CD4-positive, alpha-beta memory T cell (primary cell): ENCODE measurements at places on chromosomes 1 and 21. TPM values are rescaled to one million over a fixed set of nuclear protein-coding genes. Genes with fewer than 3 reads are reported as not detected.

The SHISA4 gene
- 0.58 TPM for total RNA-seq

- DNase-seq, result no peak
Observed at GRCh38 chr1:208157769-208158168, 86.4 kb downstream of the PLXNA2 start.

The MCOLN3 gene
- total RNA-seq, result 1.3 TPM

DNA sequence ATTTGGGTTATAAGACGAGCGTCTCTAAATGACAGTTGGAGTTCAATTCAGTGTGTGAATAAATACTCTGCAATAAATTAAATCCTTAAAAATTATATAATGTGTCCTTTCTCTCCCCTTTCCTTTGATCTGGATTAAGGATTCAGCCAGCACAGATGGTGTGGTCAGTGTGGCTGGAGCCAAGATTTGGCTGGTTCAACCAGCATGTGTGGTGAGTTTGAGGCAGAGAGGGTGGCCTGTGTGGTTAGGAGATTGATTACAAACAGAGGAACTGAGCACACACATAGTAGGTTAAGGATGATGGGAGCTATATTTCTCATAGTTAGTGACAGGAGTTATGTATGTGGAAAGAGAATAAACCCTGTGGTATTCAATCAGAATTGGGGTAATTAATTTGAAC is 14.2 kb upstream of the AMIGO1 start:
- DNase-seq, result no peak

DNA sequence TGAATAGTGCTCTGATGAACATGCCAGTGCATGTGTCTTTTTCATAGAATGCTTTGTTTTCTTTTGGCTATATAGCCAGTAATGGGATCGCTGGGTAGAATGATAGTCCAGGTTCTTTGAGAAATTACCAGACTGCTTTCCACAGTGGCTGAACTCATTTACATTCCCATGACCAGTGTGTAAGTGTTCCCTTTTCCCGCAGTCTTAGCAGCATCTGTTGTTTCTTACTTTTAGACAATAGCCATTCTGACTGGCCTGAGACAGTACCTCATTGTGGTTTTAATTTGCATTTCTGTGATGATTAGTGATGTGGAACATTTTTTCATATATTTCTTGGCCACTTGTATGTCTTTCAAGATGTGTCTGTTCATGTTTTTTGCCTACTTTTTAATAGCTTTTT is 784.5 kb downstream of the USP25 start:
- no peak for DNase-seq

- no peak for DNase-seq
Observed at GRCh38 chr1:220441211-220441610, 86.7 kb upstream of the MARK1 start.
